NCI-H2081 (cell line): ENCODE measurements at places on chromosomes 12 and 14.

- no peak for DNase-seq
These were observed 562 bp downstream of the PAN2 start for GRCh38 chr12:56333197-56333678.

GRCh38 chr12:45350861-45351260, 135.0 kb downstream of the ANO6 start:
- DNase-seq = no peak

- no peak for DNase-seq
These were observed 5.8 kb upstream of the TNFRSF1A start for GRCh38 chr12:6347367-6348338.

DNA sequence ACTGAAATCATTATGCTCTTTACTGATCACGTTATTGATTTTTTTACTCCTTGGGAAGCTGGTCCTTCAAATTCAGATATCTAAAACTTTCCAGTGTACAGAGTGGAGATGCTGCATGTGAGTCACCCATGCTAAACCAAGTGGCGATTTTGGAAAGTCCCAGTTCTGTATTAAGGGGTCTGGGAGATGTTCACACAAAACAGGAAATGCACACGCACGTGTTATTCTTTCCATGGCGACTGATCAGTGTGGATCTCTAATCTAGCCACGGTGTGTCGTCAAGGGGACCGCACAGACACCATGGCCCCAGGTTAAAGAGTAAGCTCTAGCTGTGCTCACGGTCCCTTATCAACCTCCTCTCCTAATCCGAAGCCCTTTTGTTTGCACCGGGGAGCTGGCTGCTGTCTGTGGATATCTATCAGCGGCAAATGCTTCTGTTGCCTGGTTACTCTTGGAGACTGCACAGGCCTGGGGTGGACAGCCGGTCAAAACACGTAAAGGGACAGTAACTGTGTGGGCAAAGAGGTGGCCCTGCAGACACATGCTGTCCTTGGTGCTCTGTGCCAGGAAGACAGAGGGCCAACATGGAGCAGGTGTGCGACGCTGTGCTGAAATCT, 96.6 kb downstream of the RIMBP2 start:
- no peak for DNase-seq

- DNase-seq = no peak
These were observed 42.7 kb upstream of the DCN start for GRCh38 chr12:91225316-91225715.

- DNase-seq = peak; percentile 23
These were observed 159.4 kb downstream of the SPTSSA start for GRCh38 chr14:34302654-34303053.

DNA sequence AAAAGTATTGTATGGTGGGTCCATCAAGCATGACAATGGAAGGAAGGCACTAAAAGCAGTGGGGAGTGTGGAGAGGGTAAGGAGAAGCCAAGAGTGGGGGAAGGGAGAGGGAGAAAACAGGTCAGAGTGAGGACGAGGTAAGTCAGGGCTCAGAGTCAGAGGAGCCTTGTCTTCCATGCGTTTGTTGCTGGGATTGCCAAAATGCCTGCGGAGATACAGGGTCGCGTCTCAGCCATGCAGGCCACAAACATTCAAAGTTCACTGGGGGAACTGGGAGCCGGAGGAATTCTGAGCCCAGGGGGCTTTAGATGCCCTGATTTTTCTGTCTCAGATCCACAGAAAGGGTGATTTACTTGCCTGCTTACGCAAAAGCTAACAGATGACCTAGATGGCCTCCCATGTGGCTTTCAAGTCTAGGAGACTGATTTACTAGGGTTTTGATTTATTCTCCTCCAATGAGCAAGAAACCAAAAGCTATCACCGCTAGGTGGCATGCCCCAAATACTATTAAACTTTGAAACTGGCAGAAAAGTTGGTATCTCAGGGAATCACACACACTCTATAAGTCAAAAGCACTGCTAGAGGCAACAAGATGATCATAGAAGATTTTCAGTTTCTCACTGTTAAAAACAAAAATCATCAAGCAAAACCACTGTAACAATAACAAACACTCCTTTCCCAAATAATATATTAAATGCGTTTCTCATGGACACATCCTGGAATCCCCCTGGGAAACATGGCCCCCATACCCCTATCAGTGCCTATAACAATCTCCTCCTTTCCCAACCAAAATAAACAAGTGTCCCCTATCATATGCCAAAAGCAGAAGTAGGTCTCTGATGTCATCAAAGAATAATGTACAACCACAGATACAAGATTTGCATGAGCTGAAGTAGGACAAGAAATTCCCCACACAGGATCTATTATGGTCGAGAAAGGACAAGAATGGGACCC, 26.6 kb upstream of the MDM1 start:
- DNase-seq = peak; percentile 44

DNA sequence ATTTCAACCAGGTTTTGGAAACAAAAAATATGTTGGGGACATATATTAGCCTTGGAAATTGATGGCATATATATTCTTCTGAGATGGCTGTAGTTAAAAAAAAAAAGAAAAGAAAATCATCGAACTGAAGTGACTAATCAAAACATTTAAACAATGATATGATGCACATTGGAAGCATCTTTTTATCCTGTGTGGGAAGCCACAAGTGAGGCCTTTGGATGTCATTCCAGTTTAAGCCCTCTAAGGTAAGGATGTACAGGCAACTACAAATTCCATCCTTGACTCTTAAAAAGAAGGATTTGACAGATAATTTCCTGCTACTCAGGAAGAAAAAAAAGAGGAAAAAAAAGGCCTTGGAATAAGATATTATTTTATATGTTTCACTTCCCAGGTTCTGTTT, 9.6 kb upstream of the PTPRB start:
- DNase-seq = no peak

DNA sequence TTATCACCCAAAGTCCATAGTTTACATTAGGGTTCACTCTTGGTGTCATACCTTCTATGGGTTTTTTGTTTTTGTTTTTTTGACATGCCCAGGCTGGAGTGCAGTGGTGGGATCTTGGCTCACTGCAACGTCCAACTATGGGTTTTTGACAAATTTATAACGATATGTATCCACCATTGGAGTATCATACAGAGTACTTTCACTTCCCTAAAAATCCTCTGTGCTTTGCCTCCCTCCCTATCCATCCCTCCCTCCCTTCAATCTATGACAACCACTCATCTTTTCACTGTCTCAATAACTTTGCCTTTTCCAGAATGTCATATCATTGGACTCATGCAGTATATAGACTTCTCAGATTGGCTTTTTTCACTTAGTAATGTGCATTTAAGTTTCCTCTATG, 139.0 kb upstream of the CCDC198 start:
- DNase-seq = no peak

DNA sequence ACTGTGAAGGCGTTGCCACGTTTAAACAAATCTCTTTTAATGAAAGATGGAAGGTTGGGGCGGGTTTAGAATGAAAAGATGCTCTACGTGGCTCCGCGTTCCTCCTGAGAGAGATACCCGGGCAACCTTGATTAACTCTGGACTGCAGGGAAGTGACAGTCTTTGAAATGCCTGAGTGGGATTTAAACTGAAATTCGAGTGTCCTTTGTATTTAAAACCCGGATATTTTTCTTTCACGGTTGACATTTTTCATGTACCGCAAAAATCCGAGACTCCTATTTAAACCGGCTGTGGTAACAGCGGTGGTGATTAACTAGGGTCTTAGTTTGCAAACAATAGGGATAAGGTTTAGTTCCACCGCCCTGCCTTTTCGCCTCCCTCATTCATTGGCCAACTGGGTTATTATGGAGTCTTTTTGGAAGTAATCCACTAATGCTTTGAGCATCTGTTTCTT, 707 bp downstream of the G2E3 start:
- DNase-seq = peak; percentile 38

GRCh38 chr14:92525322-92526095, 11.9 kb downstream of the RIN3 start:
- no peak for DNase-seq

DNA sequence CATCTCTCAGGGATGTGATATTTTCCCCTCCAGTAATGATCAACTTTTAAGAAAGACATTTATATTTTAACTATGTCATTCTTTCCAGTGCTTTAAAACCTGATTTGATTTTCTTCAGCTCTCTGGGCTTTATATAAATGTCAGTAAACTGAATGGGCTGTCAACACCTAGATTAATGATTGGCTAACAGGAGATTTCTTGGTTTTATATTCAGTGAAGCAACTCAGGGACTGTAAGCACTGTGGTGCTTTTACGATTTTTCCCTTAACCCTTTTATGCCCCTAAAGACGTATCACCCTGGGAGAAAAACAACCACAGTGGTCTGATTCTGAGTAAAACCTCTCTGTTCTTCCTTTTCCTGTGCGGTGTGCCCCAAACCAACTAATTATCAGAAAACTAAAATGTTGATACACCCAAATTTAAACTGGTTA, 38.0 kb downstream of the PTGER2 start:
- no peak for DNase-seq

GRCh38 chr14:86933958-86934595, 1058.9 kb downstream of the GALC start:
- DNase-seq = no peak

DNA sequence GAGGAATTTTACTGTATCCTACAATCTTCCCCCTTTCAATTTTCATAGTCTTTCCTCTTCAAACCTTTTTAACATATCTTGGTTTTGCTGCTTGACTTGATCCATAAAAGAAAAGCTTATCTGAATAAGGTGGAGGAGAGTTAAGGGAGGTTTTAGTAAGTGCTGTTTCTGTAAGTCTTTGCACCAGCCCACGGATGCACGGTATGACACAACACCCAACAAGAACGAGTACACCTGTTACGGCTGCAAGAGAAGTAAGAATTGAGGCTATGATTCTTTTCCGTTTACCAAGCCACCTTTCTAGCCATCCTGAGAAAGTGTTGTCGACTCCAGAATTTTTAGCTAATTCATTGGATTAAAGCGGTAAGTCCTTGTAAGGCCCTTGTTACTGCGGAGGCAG, 26.1 kb upstream of the CPNE8 start:
- no peak for DNase-seq

DNA sequence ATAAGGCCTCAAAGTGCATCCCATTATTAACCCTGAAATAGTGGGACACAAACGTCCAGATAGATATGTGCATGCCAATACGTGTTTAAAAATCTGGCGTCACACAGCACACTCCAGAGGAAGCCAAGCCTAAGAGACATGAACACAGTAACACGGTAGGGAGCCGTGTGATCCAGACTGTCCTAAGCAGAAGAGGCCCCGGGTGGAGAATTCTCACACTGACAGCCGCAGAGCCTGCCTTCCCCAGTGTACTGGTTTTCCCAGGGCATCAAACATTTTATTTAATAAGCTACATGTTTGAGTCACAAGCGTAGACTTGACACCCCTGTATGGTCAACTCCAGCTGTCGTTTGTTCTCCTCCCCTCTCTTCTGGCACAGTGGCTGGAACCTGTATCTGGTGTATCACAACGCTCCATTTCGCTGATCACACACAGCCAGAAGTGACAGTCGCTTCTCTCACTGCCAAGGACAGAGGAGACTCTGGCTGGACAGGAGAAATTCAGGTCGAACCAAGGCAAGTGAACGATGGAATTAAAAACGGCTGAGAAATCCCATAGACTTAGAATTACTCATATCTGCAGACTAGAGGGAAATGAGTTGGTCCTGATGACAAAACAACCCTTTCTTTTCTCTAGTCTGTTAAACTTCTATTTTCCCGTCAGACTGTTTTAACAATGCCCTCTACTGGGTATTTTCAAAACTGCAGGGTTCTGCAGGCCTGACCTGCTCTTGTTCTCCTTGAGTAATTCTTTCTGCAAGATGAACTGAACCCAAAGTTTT, 359.9 kb downstream of the RGS6 start:
- DNase-seq = peak; percentile 5

GRCh38 chr14:82655770-82656169, 1122.1 kb upstream of the SEL1L start:
- no peak for DNase-seq

- peak; percentile 66 for DNase-seq
These were observed 39.3 kb downstream of the CCDC177 start for GRCh38 chr14:69535230-69535848.
